Activated CD4-positive, CD25-positive, alpha-beta regulatory T cell treated with anti-CD3 and anti-CD28 coated beads, Interleukin-2, amount 50 U/mL, for 72 hours (primary cell): ENCODE measurements at places on chromosomes 11 and 22.

GRCh38 chr11:75487365-75487764 is 38.4 kb downstream of the GDPD5 start:
- no peak for DNase-seq

GRCh38 chr11:110429731-110430266 is at the start of gene FDX1:
Gene FDX1 (plus strand): TSS chr11:110429948. CDS start chr11:110430121, 173 bp downstream.
- DNase-seq: peak; percentile 87

DNA sequence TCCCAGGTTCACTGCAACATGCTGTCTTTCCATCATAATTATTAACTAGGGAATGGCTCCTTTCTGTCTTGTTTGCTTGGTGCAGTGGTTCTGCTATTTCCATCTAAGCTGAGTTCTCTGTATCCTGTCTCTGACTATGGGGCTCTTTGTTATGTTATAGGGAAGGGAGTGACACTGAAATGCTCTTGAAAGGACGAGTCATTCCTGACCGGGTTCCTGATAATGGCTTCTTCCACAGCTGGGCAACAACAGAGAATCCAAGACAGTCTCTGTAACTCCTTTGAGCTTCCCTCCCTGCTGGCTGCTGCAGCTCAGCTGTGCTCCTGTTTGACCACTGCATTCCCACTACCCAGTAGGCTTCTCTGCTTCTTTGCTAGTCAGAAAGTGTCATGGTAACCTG is 24.1 kb downstream of the OR2AT4 start:
- no peak for DNase-seq

- no peak for DNase-seq
Measured at GRCh38 chr11:118156531-118157185, 4.0 kb upstream of the SCN4B start.

DNA sequence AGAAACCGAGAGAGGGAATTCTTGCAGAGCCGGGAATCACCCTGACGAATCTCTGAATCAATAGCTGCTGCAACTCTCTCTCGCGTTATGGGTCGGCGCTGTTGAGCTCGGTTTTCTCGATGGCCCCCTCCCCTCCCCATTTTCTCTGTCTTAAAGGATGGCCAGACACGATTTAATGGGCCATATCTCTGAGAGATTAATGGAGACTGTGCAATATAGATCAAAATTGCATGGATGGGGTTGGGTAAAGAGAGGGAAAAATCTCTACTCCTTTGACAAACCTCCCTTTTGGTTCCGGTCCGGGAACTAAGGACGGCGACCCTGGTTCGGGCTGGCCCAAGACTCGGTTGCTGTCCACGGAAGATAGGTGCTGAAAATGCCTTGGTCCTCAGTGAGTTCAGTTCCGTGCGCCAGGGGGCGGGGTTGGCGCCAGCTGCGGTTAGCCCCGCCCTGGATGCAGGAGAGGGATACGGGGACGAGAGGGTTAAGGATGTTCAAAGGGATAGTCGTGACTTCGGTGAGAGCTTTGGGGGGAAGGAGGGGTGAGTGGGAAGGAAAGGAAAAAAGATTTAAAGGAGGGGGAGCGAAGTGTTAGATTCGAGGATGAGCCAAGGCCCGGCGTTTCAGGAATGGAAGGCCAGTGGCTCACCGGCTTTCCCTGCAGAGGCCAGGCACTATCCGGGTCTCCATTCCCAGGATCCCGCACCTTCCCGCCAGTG is 103.6 kb upstream of the HSD17B12 start:
- no peak for DNase-seq

DNA sequence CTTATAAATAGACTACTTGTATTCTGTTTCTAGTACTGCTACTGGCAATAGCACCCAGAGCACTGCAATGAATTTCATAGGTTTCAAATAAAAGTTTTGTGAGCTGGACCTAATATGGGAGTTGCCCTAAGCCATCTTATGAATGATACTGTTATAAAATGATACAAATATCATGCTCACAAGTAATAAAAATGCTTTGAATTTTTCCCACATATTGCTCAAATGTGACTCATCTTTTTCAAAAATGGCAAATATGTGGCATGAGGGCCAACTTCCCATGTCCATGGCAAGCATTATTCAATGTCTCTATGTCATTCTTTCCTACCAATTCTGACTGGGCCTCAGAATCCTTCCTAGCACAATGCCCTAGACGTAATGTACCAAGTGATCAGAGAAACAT is 137.6 kb downstream of the TRPC6 start:
- no peak for DNase-seq

GRCh38 chr22:29917052-29917902 is 34.3 kb downstream of the MTMR3 start:
- DNase-seq: no peak

- DNase-seq: no peak
Measured at GRCh38 chr22:20798974-20799373, 25.1 kb downstream of the SERPIND1 start.

DNA sequence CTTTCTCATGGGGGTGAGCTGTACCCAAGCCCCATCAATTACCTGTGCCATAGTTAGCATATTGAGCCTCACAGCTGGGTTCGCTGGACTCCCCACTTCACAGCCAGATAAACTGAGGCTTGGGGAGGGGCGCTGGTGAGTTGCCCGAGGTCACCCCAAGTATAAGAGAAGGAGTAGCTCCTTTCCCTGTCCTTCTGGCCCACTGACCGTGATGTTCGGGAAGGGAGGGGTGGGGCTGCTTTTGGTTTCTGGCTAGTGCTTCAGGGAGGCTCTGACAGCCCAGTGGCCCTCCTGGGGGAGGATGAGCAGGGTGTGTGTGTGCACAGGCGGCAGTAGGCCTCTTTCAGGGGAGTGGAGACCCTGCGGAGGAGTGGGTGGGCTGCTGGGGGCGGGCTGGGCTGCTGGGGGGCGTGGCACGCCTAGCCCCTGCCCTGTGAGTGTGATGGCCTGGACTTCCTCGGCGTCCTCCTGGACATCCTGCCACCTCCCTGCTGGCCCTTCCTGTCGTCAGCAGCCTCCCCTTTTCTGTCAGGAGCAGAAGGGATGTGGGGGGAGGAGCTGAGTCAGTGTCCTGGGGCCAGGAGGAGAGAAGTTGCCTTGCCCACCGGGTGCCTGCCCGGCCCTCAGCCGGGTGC is 50.3 kb downstream of the TRIOBP start:
- no peak for DNase-seq
